ENCODE measurements at places on chromosomes 13 and 19.

GRCh38 chr19:41945135-41945766 lies 13.9 kb downstream of the RABAC1 start:
- DNase-seq = no peak

DNA sequence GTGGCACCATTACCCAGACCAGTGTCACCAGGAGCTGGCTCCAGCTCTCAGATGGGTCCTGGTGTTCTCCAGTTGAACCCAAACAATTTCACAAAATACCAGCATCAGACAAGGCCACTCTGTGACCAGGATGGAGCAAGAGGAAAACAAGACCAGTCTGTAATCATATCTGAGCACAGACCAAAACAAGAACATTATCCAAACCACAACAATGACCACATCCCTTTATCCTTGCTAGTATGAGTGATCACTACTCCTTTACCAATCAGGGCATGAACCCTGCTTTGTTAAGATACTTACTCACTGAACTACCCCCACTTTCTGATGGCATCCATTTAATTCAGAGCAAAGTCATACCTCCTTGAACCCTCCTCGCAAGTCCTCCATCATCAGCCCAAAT lies 145.9 kb downstream of the NUFIP1 start:
- no peak for DNase-seq

DNA sequence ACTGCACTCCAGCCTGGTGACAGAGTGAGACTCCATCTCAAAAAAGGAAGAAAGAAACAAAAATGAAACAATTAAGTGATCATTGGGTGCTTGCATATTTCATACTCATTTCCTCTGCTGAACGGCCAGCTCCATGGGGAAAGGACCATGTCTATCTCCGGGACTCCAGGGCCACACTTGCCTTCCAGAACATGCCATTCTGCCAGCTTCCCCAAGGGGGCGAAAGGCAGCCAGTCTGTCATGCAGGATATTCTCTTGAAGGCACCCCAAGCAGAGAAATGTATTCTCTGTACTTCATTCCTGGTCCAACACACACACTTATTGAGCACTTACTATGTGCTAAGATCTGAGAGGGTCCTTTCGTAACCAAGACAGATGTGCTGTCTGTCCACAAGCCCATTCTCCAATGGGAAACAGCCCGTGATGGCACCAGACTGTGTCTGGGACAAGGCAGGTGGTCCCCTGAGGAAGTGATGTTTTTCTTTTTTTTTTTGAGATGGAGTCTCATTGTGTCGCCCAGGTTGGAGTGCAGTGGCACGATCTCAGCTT lies 10.2 kb upstream of the CARM1 start:
- DNase-seq = no peak

DNA sequence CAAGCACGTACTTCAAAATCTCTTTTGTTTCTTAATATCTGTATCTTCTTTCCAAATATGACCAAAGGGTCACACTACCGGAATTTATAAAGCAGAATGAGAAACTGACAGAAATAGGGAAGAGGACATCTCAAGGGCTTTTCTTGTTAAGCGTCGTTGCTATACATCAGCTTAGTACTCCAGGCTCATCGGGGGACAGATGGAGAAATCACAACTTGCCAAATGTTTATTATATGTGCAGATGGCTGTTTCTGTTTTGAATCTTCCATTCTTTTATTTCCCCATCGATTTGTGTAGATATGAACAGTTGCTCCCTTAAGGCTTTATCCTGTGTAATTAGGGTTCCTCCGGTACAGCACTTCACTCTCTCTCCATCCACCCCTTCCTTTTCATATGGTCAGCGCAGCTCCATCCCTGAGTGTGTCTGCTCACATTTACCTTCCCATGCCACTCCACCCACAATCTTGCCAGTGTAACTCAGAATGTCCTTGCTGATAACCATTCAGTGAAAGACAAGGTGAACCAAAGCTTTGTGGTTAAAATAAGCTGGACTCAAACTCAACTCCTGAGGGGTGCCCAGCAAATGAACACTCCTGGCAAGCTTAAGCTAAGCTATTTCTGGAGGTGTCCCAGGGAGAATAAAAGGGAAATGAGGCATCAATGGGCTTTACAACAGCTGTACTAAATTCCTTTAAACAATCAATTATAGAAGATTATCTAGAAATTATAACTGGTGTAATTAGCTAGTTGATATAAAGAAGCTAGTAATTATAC lies 51.3 kb downstream of the TBC1D4 start:
- no peak for DNase-seq

DNA sequence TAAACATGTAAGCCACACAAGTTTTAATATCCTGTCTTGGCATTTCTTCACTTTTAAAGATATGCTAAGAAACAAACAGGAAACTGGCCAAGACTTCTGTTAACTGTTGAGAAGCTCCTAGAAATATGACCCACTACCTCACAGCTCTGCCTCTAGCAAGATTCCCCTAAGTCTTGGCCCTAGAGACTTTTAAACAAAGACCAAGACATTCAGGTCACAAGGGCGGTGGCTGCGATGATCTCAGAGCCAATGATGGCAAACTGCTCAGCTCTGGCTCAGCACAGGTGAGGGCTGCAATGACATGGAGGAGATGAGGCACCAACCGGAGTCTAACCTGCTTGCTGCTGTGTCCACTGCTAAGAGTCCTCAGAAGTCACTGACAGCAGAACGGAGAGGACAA lies 114.8 kb downstream of the SUCLA2 start:
- no peak for DNase-seq

DNA sequence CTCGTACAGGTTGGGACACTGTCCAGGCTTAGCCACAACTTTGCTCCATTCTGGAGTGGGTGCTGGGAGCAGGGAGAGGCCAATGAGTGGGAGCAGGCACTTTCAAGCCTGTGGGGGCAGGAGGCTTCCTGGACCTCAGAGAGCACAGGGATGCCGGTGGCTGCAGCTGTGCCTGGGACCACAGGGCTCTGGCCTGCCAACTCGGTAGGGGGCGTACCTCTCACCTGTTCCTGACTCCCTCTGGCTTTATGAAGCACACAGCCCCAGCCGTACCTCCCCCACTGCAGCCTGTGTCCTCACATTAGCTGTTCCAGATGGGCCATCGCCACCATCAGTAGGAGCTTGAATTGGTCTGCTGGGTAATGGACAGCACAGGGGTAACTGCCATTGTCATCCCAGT lies 278.7 kb upstream of the KLHL1 start:
- DNase-seq = no peak

DNA sequence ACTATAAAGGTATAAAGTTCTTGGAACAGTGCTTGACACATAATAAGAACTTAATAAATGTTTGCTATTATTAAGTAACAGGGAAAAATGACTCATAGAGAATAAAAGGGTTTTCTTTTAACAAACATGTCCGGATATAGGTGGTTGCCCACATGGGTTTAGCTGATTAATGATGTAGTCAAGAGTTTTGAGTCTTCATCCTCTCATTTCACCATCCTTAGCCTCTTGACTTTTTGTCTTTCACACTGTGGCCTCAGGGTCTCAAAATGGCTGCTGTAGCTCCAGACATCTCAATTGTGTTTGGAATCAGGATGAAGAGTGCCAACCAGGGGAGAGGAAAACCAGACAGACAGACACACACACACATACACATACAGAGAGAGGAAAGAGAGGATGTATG lies 97.9 kb downstream of the HSPH1 start:
- DNase-seq = no peak

GRCh38 chr13:41268764-41269163 lies 5.4 kb upstream of the MTRF1 start:
- no peak for DNase-seq

GRCh38 chr13:112248862-112249592 lies 127.1 kb upstream of the SPACA7 start:
- peak; percentile 39 for DNase-seq

- no peak for DNase-seq
Observed at GRCh38 chr13:31385540-31385939, 185.8 kb downstream of the B3GLCT start.

DNA sequence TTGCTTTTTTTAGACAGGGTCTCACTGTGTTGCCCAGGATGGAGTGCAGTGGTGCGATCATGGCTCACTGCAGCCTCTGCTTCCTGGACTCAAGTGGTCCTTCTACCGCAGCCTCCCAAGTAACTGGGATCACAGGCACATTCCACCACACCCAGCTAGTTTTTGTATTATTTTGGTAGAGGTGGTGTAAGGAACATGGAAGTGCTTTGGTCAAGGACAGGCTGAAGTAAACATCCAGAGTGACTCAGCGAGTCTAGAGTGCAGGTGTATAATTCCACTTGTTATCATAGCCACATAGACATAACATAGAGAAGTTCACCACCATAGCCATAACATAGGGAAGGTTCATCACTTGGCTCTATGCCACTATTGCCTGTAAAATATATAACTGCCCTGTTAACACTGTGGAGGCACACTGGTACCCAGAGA lies 98.6 kb downstream of the RBM26 start:
- no peak for DNase-seq

DNA sequence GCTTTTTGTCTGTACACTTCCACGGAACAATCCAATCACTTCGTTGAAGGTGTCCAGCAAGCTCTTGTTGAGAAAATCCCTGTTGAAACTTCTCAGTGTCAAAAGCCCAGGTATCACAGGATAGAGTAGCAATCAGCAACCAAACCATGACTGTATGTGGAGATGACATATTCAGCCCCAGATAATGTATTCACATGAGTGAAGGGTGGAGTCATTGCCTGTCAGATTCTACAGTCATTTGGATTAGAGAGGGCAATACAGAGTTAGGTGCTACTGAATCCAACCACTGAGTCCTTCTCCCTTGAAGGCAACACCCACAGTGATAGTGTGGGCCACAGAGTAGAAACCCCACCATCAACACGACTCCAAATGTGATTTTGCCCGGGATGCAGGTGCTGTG lies 23.3 kb downstream of the ZNF627 start:
- DNase-seq = no peak

- no peak for DNase-seq
Observed at GRCh38 chr13:95049772-95050171, 251.5 kb downstream of the ABCC4 start.

- DNase-seq = no peak
Observed at GRCh38 chr13:29541400-29541799, 54.1 kb downstream of the SLC7A1 start.

DNA sequence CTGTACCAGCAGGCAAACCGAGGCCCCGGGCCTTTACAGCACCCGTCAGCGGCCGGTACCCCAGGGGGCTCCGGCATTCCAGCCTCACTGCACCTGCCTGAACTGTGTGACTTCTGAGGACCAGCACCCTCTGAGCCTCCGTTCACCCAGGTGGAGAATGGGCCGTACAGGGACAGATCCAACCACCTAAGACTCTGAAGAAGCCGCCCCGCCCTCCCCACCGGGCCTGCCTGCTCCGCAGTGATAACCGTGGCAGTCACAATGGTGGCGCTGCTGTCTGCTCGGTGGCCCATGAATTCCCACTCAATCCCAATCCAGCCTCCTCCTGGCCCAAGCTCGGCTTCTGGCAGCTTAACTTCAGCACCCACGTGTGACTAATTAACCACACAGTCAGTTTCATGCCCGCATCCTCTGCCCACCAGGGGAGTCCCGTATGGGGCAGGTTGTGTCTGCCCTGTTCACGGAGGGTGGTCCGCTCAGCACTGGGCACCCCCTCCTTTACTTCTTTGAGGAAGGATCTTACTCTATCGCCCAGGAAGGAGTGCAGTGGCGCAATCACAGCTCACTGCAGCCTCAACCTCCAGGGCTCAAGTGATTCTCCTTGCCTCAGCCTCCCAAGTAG lies 3.4 kb downstream of the TCF3 start:
- DNase-seq = no peak

DNA sequence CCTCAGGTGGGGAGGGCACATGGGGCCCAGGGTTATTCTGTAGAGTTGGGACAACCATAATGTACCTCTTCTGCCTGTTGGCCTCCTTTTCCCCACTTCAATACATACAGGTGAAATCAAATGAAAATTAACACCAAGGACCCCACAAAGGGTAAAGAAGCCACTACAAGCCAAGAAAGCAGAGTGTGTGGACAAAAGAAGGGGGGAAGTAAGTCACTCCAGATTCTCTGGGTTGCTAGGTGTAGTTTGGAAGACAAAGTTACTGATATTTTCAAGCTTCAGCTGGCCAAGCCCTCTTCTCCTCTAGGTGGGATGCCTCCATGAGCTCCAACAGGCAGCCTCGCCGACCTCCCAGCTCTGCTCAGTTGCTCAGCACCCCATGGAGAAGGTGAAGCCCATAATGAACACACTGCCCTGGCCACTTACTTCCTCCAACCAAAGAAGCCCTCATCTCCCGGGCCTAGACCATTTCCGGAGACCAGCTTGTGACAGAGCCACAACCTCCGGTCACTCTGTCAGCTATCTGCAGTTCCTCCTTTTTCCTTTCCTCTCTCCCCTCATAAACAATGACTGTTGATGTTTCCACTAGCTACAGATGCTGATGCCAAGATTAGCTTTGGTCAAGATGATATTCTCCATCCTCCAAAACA lies 66.8 kb upstream of the MED4 start:
- DNase-seq = no peak

DNA sequence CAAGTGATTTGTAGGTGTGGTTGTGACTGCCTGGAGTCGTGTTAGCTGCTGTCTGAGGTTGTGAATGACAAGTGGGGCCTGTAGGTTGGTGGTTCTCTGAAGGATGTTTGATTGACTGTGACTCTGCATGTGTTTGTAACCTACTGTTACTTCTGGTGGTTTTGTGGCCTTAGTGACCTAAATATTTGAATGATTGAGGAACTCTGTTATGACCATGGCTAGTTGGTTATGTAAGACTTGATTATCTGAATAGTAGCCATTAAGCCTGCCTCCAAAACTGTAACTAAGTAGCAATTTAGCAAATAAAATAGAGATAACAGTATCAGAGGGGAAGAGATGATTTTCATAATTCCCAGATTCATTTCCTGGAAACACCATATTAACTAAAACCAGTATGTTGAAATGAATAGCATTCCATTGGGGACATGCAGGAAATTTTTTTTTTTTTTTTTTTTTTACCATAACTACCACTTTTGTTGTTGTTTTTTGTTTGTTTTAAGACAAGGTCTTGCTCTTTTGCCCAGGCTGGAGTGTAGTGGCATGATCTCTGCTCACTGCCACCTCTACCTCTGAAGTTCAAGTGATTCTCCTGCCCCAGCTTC lies 865 bp downstream of the ZNF382 start:
- DNase-seq = no peak

DNA sequence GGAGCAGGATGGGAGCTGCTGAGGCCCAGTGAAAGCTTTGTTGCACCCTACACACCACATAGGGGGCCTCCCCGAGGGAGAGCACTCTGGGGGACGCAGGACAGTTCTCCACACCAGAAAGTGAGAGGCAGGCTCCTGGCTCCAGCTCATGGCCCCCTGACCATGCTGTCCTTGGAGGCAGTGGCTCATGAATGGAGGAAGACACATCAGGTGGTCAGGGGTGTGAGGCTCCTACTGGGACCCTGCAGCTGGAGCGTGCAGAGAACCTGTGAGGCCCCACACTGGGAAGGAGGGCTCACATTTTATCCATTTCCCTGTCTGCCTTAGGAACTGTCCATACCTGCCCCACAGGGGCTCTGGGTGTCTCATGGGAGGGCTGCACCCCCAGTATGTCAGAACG lies 85.3 kb downstream of the ZNF536 start:
- DNase-seq = no peak

- no peak for DNase-seq
Observed at GRCh38 chr19:39845172-39845571, 1.0 kb downstream of the FBL start.

- DNase-seq = no peak
Observed at GRCh38 chr13:81048026-81048461, 707.1 kb upstream of the SPRY2 start.

- no peak for DNase-seq
Observed at GRCh38 chr13:84543962-84544361, 661.7 kb upstream of the SLITRK1 start.
